ENCODE measurements at places on chromosomes 3 and 15. TPM values are rescaled to one million over a fixed set of nuclear protein-coding genes. Genes with fewer than 3 reads are reported as not detected.

DNA sequence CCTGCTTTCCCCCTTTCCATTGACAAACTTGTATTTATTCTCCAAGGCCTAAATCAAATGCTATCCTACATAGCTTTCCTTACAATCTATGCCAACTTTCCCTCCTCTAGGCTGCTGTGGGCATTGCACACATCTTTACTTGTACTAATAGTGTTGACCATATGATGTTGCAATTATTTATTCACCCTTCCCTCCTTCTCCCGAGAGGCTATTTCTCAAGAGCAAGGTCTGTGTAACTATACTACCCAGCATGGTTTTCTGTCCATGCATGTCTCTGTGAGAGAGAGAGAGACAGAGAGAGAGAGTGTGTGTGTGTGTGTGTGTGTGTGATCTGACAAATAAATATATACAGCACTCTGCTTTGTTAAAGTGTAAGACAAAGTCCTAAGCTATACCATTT, 63.8 kb downstream of the GTPBP8 start:
- H3K36me3 ChIP-seq, result no peaks in the 10 kb centered on the region
- peak overlapping the region; percentile 56 for H3K4me3 ChIP-seq
- H3K4me1 ChIP-seq, result peaks cover 71% of the 10 kb centered on the region
- H3K27ac ChIP-seq, result peak overlapping the region; percentile 25

GAP43 gene
- polyA plus RNA-seq, result not detected

DNA sequence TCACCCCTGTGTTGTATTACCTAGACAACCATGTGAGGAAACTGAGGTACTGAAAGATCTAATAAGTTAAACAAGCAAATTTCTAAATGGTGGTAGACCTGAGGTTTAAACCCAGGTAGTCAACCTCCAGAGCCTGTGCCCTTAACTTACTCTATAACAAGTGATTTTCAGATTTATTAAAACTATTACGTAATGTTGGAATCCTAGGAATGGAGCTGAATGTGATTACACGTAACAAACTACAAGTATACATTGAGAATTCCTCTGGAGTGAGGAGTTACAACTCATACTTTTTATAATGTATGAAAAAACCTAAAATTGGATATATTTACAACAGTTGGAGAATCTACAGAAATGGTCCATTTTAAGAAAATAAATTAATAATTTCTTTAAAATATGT, 18.0 kb downstream of the FAM98B start:
- no peaks in the 10 kb centered on the region for H3K27me3 ChIP-seq
- DNase-seq, result no peak
- no peak overlapping the region for H3K27ac ChIP-seq
- H3K36me3 ChIP-seq, result peaks cover 41% of the 10 kb centered on the region

- H3K4me1 ChIP-seq, result no peaks in the 10 kb centered on the region
- H3K36me3 ChIP-seq, result peaks cover 34% of the 10 kb centered on the region
- no peak overlapping the region for H3K4me3 ChIP-seq
- DNase-seq, result no peak
These were observed 14.4 kb downstream of the POLR2M start for GRCh38 chr15:57720867-57721266.

- no peaks in the 10 kb centered on the region for H3K36me3 ChIP-seq
- no peak for DNase-seq
- no peak overlapping the region for H3K4me3 ChIP-seq
- no peak overlapping the region for H3K27ac ChIP-seq
These were observed 156.7 kb downstream of the TJP1 start for GRCh38 chr15:29665444-29666003.

EEFSEC gene
- 13.3 TPM for polyA plus RNA-seq

GRCh38 chr3:13095408-13095937, 22.2 kb upstream of the IQSEC1 start:
- no peak for DNase-seq
- peaks cover 5% of the 10 kb centered on the region for H3K4me1 ChIP-seq
- peaks cover 12% of the 10 kb centered on the region for H3K27me3 ChIP-seq
- H3K36me3 ChIP-seq, result no peaks in the 10 kb centered on the region

GRCh38 chr15:25170113-25170731, 215.4 kb downstream of the SNRPN start:
- H3K4me1 ChIP-seq, result no peaks in the 10 kb centered on the region
- no peak overlapping the region for H3K27ac ChIP-seq
- H3K4me3 ChIP-seq, result no peak overlapping the region

DNA sequence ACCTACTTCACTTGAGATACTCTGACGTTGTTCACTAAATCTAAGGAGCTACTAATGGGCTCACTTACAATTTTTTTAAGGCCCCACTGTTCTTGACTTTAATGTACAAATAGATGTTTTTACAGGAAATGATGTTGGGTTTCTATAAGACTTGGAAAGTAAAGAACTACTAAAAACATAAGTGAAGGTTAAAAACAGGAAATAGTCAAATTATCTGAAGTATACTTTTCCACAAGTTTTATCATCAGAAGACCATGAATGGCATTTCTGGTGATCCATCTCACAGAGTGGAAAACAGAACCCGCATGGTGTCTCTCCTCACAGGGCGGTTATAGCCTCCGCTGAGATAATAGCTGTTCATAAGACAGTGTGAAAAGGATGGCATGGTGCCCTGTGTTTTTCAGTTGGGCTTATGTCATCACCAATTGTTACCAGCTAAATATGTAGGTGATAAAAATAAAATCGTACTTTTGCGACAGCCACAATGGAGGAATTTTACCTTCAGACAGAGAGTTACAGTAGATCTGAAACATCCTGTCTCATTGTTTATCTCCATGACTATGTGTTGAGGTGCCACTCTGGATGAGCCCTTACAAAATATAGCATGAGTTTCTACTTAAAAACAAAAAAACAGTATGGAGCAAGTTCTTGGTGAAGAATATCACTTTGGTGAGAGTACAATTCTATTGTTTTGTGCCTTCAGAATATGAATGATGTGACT, 462.4 kb downstream of the RAP2B start:
- DNase-seq, result no peak
- H3K4me1 ChIP-seq, result peaks cover 27% of the 10 kb centered on the region
- no peak overlapping the region for H3K27ac ChIP-seq
- no peaks in the 10 kb centered on the region for H3K27me3 ChIP-seq
- H3K36me3 ChIP-seq, result no peaks in the 10 kb centered on the region

AADACL2 gene
- polyA plus RNA-seq, result not detected

DNA sequence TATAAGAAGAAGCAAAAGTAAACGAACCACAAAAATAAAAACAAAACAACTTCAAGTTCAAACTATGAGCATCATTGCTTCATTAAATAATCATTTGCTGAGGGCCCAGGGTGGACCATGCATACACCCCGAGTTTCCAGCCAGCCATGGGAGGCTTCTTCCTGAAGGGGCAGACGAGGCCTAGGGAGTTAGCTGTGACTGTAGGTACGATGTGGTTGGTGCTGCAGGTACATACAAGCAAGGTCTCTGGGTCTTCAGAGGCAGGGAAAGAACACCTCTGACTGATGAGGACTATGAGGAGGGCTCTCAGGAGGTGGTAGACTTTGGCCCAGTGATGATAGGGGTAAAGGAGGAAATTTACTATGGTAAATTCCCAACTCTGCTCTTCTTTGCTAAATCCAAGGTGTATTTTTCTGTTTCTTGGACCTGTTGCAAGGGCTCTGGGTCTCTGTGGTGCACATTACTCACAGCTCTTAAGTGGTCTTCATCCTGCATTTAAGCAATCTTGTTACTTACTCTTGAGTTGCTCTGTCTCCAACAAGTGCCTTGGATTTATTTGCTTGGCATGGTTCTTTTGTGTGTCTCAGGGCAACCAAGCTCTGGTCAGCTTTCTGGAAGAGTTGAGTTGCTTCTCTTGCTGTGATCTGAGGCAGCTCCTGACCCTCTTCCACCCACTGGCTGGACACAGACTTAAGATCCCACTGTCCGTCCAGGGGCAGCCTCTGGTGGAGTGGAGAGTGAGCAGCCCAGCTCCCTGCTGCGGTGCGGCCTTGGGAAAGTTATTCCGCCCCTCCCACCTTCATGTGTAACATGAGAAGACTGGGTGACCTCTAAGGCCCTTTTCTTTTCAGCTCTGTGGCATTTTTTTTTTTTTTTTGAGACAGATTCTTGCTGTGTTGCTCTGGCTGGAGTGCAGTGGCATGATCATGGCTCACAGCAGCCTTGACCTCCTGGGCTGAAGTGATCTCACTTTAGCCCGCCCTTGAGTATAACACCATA, 56.1 kb upstream of the KIF23 start:
- no peaks in the 10 kb centered on the region for H3K27me3 ChIP-seq
- H3K4me1 ChIP-seq, result peaks cover 12% of the 10 kb centered on the region
- no peak overlapping the region for H3K4me3 ChIP-seq
- no peak for DNase-seq
- no peaks in the 10 kb centered on the region for H3K36me3 ChIP-seq
- no peak overlapping the region for H3K27ac ChIP-seq

GRCh38 chr3:64016941-64017620, 6.2 kb downstream of the PSMD6 start:
- H3K27me3 ChIP-seq, result no peaks in the 10 kb centered on the region
- H3K4me3 ChIP-seq, result no peak overlapping the region
- H3K36me3 ChIP-seq, result peaks cover 94% of the 10 kb centered on the region
- no peak for DNase-seq
- peaks cover 13% of the 10 kb centered on the region for H3K4me1 ChIP-seq
- peak overlapping the region; percentile 5 for H3K27ac ChIP-seq

SKOR1 gene
- polyA plus RNA-seq, result not detected

DNA sequence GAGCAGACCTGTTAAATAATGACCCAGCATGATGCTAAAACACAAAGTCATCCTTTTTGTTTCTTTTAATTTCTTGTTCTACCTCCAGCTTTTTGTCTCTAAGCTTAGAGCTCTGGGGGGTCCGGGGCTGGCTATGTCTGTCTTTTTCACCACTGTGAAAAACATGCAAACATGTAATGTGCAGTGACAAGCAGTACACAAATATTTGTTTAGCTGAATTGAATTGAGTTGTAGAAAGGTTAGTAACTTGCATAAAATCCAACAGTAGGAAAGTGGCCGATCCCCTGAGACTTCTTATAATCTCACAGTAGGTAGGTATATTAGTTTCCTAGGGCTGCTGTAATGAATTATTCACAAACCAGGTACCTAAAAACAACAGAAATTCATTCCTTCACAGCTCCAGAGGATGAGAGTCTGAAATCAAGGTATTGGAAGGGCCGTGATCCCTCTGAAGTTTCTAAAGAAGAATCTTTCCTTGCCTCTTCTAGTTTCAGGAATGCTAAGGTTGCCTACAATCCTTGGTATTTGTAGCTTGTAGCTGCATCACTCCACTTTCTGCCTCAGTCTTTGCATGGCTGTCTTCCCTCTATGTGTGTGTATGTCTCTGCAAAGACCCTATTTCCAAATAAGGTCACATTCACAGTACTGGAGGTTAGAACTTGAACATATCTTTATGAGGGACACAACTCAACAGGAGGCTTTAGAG, 32.7 kb downstream of the ARL14 start:
- H3K36me3 ChIP-seq, result no peaks in the 10 kb centered on the region
- no peak overlapping the region for H3K4me3 ChIP-seq
- no peaks in the 10 kb centered on the region for H3K27me3 ChIP-seq
- DNase-seq, result no peak
- no peak overlapping the region for H3K27ac ChIP-seq

DNA sequence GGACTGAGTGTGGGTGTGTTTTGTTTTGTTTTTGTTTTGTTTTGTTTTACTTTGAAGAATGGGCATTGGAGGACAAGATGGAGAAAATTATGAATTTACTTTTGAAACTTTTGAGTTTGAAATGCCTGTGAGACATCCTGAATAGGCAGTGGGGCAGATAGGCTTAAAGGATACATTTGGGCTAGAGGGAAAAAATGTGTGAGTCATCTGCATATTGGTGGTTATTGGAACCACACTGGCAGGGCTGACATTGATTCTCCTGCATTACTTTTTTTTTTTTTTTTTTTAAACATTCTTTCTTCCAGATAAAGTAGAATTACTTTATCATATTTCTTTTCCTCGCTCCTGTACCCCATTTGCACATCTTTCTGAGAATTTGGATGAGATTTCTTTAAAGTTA, 56.1 kb downstream of the CALML4 start:
- no peak overlapping the region for H3K27ac ChIP-seq
- H3K4me1 ChIP-seq, result peaks cover 5% of the 10 kb centered on the region
- no peak overlapping the region for H3K4me3 ChIP-seq
- peaks cover 69% of the 10 kb centered on the region for H3K36me3 ChIP-seq
- H3K27me3 ChIP-seq, result no peaks in the 10 kb centered on the region

DNA sequence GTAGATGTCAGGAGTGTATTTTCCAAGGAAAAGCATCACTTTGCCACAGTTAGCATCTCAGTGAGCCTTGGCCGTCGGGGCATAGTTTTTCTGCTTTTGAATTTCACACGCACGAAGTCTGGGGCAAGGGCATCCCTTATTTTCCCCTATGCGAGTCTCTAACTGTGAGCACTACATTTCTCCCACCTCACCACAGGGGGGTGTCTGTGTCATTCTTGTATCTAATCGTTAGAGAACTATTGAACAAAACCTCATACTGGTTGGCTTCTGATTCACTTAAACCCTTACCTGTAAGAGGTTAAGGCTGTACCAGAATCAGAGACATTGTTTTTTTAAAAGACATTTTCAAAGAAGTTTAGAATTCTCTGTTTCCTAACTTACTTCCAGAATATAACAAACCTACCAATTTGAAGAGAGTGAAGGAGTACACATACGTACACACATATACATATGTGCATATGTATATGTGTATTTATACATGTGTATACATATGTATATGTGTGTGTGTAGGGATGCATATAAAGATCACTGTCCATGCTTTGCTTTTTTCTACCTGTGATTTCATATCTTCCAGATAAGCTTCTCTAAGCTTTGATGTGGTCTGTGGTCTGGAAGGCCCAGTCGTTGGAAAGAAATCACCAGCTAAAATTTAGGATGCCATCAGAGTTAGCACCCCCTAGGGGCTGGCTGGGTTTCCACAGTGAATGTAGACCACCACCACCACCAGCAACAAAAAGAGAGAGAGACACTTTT, 49.4 kb downstream of the MYZAP start:
- H3K4me1 ChIP-seq, result no peaks in the 10 kb centered on the region
- DNase-seq, result no peak
- H3K36me3 ChIP-seq, result no peaks in the 10 kb centered on the region

DNA sequence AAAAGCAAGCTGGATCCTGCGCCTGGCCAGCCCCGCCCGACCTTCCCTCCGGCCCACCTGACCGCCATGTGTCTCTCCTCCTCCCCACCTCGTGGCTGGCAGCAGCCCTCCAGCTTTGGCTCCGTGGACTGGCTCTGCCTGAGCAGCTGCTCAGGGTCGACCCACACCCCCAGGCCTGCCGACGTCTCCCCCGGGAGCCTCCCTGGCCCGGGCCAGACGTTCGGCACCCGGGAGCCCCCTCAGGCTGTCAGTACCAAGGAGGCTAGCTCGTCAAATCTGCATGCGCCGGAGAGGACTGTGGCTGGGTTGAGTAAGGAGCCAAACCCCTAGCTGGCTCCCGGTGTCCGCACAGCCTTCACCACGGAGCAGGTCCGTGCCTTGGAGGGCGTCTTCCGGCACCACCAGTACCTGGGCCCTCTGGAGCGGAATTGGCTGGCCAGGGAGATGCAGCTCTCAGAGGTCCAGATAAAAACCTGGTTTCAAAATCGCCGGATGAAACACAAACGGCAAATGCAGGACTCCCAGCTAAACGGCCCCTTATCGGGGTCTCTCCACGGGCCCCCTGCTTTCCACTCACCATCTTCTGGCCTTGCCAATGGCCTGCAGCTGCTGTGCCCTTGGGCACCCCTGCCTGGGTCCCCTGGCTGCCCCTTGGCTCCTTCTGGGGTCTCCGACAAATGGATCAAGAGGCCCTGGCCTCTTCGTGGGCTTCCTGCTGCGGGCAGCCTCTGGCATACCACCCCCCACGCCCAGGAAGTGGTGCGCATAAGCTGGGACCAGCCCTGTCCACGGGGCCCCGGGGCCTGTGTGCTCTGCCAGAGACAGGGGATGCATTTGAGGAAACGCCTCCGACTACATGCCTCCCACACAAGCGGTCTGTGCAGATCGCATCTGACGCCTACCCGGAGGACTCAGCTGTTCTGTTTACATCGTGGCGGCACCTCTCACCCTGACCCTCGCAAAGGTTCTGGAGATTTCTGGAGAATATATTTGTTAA, 345.0 kb downstream of the ZNF385D start:
- no peaks in the 10 kb centered on the region for H3K4me1 ChIP-seq
- no peak overlapping the region for H3K4me3 ChIP-seq
- no peaks in the 10 kb centered on the region for H3K36me3 ChIP-seq
- DNase-seq, result no peak

Measured in CD14-positive monocyte (primary cell).